ENCODE measurements at places on chromosomes 5 and 9. TPM values are rescaled to one million over a fixed set of nuclear protein-coding genes. Genes with fewer than 3 reads are reported as not detected.

- H3K27ac ChIP-seq, result no peak overlapping the region
- H3K36me3 ChIP-seq, result no peaks in the 10 kb centered on the region
- no peaks in the 10 kb centered on the region for H3K27me3 ChIP-seq
- H3K4me1 ChIP-seq, result peaks cover 6% of the 10 kb centered on the region
These were observed 84.4 kb downstream of the RAPGEF6 start for GRCh38 chr5:131550606-131551005.

DNA sequence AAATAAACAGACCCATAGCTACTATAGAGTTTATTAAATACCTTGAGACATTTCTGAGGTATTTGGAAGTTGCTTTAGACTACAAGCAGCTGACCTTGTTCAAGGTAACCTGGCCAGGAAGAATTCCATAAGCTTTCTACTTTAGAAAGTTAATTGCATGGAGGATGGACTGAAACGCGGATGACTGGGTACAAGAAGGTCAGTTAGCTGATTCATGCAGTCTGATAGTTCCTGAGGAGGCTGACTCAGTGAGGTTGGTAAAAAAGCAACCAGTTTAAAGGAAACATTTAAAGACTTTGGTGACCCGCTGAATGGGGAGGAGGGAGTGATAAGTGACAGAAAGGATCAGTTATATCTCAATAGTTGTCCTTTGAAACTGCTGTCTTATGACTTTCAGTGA lies 670.1 kb upstream of the CDH9 start:
- no peak for DNase-seq
- H3K27me3 ChIP-seq, result no peaks in the 10 kb centered on the region
- no peaks in the 10 kb centered on the region for H3K36me3 ChIP-seq
- no peak overlapping the region for H3K4me3 ChIP-seq
- no peak overlapping the region for H3K27ac ChIP-seq
- no peaks in the 10 kb centered on the region for H3K4me1 ChIP-seq

Gene ZNF346
- 19.2 TPM for total RNA-seq

- no peaks in the 10 kb centered on the region for H3K36me3 ChIP-seq
- no peak overlapping the region for H3K27ac ChIP-seq
- H3K4me3 ChIP-seq, result no peak overlapping the region
These were observed 88.4 kb upstream of the SLIT3 start for GRCh38 chr5:169389318-169389717.

Gene CXCL14
- not detected for total RNA-seq

GRCh38 chr5:180832638-180833068 lies 28.4 kb downstream of the ZFP62 start:
- peak overlapping the region; percentile 88 for H3K4me3 ChIP-seq
- peaks cover 5% of the 10 kb centered on the region for H3K36me3 ChIP-seq
- H3K27me3 ChIP-seq, result no peaks in the 10 kb centered on the region

DNA sequence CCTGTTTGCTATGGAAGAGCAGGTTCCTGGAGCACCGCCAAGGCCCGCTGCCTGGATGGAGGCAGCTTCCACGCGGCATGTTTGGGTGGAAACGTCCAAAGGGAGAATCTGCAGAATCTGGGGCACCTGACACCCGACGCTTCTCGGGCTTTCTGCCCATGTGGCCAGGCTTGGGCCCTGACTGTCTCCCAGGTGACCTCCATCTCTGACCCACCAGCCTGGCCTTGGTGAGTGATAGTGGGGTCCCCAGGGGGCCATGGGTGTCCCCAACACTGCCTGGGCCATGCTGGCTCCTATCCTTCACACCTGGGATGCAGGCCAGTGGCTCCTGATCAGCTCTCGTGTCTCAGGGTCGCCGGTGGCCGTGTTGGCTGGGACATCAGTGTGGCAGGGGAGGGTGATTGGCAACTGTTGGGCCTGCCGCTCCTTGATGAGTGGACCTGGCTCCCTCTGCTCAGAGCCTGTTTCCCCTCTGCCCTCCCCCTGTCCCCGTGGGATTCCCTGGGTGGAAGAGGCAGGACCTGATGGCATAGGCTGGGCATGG lies 34.0 kb downstream of the GLT6D1 start:
- peak; percentile 42 for DNase-seq
- H3K4me1 ChIP-seq, result no peaks in the 10 kb centered on the region
- no peak overlapping the region for H3K27ac ChIP-seq
- H3K27me3 ChIP-seq, result peaks cover 2% of the 10 kb centered on the region

Gene IRX2
- total RNA-seq, result 5.3 TPM

DNA sequence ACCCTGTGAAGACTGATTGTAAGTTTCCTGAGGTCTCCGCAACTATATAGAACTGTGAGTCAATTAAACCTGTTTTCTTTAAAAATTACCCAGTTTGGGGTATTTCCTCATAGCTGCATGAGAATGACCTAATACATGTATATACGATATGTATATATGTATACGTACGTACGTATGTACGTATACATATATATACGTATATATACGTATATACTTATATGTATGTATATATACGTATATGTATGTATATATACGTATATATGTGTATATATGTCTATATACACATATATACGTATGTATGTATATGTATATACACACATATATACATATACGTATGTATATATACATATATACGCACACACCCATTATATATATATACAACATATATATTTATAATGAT lies 1153.0 kb upstream of the CDH18 start:
- no peaks in the 10 kb centered on the region for H3K4me1 ChIP-seq
- DNase-seq, result no peak
- no peaks in the 10 kb centered on the region for H3K36me3 ChIP-seq
- no peaks in the 10 kb centered on the region for H3K27me3 ChIP-seq

Gene PCDHB2
- 1.4 TPM for total RNA-seq
